ENCODE measurements at places on chromosomes 2 and 18.

- no peak for DNase-seq
These were observed 22.8 kb upstream of the RUFY4 start for GRCh38 chr2:218046238-218046637.

DNA sequence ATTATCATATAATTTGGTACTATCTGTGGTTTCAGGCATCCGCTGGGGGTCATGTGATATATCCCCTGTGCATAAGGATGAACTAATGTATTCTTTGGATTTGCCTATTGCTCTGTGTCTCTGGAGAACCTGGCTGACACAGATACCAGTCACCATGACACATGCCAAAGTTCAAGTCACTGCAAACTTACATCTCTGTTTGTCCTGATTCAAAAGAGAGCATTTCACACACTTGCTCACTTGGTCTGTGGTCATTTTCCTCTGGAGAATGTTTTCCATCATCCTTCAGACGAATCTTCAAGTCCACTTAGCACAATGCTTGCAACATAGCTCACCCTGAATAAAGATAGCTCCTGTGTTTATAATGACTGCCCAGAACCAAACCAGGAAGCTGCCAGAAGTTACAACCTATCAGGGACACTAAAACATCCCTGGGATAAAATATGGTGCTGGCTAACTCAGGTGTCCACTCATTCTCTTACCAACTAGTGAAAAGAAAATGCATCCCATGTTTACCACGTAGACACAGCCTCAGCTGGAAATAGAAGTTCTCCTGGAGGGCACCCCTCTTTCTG, 18.1 kb downstream of the SULT1C3 start:
- no peak for DNase-seq

GRCh38 chr2:176356251-176356650, 87.0 kb downstream of the MTX2 start:
- no peak for DNase-seq

DNA sequence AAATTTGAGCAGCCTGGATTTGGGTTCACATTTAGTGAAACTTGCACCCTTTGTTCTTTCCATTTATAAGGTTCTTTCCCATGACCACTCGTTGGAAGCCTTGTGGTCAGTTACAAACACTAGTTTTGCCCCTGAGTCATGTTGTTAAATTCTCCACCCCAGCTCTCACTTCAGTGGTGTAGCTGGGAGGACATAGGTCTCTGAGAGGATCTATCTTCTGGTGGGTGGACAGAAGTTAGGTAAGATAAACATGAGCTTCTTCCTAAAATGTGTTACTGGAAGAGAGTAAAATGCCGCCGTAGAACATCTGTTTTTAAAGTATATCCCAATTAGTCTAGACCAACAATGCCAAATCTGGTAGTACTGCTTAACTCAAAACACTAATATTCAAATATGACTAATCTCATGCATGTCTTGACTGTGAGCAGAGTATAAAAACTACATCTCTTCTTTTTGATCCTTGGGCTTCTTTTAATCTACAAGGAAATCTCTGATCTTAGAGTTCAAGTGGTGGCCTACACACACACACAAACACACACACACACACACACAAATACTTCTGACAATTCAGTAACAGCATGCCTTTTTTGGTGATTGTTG, 162.6 kb upstream of the FN1 start:
- no peak for DNase-seq

DNA sequence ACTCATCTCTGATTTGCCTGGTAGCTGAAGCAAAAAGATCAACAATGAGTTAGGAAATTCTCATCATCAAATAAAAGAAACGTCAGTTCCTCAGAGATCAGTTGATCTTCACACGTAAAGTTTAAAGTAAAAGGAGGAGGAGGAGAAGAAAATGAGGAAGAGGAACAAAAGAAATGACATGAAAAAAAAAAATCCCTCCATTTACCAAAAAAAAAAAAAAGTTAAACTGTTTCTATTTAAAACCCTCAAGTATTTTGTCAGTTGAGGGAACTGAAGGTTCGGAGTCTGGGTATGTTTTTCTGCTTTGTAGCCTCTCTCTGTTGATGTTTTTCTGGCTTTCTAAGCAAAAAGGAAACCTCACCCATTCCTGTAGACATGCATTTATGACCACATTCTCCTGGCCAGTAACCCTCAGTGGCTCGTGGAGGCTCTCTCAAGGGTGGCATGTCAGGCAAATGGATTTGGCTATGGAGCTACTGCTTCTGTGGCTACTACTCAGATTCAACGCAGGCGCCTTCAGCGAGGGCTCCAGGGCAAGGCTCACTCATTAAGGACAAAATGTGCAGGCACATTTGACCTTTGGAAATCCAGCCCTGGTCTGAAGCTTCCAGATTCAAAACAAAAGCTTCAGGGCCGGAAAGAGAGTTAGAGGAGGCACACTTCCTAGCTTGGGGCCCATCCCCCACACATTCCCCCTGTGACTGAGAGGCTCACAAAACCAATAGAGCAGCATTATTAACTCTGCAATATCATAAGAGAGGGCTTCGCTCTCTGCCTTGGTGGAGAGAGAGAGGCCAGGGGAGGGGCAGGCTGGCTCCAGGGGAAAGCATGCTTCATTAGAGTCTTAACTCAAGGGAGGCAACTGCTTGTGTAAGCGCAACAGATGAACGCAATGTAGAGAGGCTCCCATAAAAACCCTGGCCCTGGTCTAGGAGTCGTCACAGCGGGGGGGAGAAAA, 22.3 kb downstream of the KLF7 start:
- peak; percentile 66 for DNase-seq
